ENCODE measurements at places on chromosomes 3 and 15.

DNA sequence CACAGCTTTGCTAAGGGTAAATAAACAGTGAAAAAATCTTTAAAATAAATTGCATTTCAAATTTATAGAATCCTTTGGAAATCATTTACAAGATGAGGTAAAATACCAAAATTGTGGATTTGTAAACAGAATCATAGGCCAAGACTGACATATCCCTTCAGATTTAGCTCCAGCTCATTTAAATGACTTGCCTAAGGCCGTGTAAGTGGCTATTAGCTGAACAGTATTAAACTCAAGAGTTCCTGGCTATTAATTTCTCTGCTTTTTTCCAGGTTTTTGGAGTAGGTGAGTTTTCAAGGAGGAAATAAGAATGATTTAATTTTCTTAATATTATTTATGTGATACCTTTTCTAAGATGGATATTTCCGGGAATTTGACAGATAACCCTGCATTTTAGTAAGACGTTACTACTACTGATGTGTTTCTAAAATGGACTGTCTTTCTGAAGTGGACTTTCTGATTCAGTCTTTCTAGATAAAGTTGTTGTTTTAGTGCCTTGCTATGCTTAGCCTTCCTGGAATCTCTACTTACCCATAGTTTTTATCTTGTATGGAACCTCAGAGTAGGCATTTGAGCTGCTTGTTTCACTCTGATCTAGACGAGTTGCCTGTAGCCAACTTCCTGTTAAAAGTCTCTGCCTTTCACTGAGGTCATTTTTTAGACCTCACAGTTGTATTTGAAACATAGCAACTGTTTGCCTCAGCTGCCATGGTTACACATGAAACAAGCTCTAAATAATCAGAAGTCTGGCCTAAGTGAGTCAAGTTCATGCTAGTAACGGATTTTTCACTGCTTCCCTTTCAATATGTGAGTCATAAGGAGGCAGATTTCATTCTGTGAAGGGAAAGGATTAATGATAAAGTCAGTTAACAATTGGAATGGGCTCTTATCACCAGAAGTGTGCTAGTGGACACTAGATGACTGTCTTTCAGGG, 127.0 kb downstream of the KLHL25 start:
- peak; percentile 94 for DNase-seq

- no peak for DNase-seq
Observed at GRCh38 chr3:140527156-140527555, 150.7 kb upstream of the TRIM42 start.

DNA sequence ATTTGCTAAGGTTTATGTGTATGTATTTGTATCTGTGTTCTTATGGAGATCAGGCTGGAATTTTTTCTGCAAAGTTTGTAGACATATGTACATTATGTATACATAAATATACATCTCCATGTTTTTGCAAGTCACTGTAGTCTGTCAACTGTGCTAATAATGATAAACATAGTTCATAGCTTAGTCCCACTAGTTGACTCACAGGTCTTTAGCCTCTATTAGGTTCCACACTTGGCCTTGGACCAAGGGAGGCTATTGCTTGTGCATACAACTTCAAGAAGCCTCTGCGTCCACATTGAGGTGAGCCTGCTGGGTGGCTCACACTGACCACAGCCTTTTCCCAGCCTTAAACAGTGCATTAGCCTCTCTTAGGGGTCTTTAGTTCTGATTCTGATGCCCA, 243.8 kb upstream of the PEX5L start:
- no peak for DNase-seq

- no peak for DNase-seq
Observed at GRCh38 chr3:124313621-124314020, 321.7 kb upstream of the ROPN1 start.

- DNase-seq = peak; percentile 12
Observed at GRCh38 chr15:62977952-62978811, 64.4 kb upstream of the TPM1 start.

- DNase-seq = no peak
Observed at GRCh38 chr3:143977341-143978262, 6.0 kb downstream of the DIPK2A start.

DNA sequence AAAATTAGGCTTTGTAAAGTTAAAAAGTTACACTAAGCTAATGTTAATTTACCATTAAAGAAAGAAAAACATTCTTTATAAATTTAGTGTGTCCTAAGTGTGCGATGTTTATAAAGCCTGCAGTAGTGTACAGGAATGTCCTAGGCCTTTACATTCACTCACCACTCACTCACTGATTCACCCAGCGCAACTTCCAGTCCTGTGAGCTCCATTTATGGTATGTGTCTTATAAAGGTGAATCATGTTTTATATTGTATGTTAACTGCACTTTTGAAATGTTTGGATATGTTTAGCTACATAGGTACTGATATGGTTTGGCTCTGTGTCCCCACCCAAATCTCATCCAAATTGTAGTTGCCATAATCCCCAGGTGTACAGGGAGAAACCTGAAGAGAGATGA, 549.7 kb upstream of the EPHA6 start:
- no peak for DNase-seq

DNA sequence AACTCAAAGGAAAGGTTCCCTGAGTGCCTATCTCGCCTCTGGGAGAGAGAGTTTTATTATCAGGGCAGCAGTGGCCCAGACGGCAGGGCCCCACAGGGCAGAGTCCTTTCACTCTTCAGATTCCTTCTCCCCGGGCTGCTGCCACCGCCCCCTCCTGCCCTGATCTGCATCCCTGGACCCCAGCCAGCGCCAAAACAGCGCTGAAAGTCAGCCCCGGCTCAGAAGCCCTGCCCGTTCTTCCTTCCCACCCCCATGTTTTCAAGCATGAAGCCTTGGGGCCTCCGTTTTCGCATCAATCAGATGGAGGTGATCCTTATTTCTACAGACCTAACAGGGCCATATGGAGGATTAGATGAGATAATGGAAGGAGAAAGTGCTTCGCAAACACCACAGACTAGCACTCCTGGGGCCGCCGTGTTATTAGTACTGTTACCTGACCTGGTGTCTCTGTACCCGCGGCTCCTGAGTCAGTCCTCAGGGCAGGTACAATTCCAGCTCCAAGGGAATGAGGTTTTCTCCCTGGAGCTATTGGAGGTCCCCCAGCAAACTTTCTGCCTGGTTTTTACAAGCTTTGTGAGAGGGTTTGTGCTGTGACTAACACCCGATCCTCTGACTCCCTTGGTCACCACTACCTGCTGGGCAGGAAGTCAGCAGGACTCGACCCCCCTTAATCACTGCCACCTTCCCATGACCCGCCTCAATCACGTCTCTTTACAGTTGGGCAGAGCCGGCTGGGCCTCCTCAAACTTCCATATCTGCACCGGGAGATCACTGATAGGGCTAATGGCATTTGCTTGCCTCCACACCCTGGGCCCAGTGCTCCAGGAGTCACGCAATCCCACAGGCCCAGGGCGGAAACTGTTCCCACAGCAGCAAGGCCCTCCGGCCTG, 39.5 kb upstream of the TSEN2 start:
- DNase-seq = no peak

DNA sequence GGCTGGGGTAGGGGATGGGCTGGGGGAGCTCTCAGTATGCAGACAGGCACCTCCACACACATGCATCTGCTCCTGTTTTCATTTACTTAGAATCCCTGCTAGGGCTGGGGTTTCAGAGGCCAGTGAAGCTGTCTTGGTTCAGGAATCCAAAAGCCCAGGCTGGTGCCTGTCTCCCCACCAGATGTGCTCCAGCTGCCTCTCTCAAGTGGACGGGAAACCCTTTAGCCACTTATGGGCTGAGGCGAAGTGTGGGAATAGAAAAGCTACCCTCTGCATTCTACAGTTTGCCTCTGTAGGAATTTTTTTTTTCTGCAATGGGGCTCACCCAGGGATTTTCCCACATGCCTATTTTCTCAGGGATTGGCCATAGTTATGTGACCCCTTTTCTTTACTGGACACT, 72.5 kb downstream of the ATP2B2 start:
- DNase-seq = no peak

DNA sequence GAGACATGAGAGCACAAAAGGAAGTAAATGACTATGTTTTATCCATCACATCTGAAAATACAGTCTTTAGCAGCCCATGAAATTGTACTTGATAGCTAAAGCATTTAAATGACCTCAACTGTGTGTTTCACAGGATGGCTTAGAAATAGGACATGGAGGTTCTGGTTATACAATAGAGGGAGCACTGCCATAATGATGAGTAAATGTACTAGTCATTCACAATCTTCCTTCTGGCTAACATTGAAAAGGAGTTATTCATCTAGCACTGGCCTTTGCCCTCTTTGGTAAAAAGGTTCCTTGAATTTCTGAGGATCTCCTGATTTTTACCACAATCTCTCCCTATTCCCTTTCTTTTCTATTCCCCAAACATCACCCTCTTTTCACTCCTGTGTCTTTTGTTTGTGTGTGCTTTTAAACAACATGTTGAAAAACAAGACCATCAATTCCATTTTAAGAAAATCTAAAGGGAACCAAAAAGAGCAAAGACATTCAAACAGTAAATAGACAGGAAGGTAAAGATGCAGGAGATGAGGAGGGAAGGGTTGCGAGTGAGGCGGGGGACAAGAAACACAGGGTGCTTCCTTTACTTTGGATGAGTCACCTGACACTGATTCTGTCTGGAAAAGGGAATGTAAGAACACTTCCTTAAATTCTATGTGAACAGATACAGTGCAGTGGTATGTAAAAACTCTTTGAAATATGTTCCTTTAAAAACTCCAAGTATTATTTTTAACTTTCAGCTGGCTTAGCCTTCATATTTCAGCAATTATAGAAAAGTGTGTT, 619.0 kb downstream of the MECOM start:
- DNase-seq = no peak

- DNase-seq = no peak
Observed at GRCh38 chr15:57237301-57237642, 139.0 kb upstream of the CGNL1 start.

DNA sequence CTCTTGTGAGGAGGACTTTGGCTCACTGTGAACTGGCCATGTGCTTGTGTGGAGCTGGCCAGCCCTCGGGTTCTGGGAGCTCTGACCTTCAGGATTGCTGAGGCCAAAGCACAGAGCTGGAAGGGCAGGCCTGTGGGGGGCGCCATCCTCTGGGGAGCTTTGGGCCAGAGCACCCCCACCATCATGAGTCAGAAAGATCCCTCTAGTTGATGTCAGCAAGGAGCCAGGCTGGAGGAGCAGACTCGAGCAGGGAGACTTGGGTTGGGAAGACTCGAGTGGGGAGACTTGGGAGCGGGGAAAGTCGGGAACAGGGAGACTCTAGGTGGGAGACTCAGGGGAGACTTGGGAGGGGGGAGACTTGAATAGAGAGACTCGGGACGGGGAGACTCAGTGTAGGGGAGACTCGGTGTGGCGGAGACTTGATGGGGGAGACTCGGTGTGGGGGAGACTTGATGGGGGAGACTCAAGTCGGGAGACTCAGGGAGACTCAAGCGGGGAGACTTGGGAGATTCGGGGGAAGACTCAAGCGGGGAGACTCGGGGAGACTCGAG, 37.7 kb upstream of the PLXNA1 start:
- no peak for DNase-seq

DNA sequence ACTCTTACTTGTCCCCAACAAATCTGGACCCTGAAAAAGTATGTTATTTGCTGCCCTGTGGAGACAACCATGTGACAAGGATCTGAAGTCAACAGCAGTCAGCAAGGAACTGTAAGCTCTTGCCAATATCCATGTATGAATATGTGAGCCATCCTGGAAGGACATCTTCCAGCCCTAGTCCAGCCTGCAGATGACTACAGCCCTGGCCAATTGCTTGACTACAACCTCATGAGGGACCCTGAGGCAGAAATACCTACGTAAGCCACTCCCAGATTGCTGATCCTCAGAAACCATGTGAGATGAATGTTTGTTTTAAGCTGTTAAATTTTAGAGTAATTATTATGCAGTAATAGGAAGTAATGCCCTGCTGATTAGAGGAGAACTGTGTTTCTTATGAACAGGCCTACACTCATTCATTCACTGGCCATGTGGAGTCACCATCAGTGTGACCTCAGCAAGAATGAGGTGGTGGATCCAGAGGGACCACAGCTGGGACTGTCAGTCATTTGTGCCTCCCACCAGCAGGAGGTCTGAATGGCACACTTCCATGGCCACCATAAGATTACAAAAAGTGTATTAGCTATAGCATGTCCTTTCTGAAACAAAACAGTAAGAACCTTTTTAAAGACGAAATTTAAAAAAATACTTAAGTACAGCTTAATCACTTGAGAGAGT, 92.6 kb downstream of the TFDP2 start:
- no peak for DNase-seq

- DNase-seq = no peak
Observed at GRCh38 chr3:117150628-117151027, 441.0 kb downstream of the TUSC7 start.

GRCh38 chr3:135133905-135134683, 339.0 kb downstream of the EPHB1 start:
- no peak for DNase-seq

DNA sequence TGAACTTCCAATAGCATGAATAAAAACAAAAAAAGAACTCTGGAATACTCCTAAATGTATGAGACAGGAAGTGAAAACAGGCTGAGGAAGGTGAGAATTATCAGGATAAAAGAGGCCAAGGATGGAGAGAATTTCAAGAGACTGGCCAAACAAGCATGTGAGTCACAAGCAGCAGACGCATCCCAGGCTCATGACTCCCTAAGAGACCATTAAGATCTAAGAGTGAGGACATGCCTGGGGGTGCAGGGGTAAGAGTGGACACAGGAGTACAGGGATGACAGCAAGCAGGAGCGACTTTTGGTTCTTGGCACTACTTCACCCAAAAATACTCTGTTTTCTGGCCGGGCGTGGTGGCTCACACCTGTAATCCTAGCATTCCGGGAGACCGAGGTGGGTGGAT, 7.1 kb downstream of the SCAMP2 start:
- no peak for DNase-seq

GRCh38 chr15:41967506-41968206, 4.7 kb downstream of the EHD4 start:
- DNase-seq = no peak

DNA sequence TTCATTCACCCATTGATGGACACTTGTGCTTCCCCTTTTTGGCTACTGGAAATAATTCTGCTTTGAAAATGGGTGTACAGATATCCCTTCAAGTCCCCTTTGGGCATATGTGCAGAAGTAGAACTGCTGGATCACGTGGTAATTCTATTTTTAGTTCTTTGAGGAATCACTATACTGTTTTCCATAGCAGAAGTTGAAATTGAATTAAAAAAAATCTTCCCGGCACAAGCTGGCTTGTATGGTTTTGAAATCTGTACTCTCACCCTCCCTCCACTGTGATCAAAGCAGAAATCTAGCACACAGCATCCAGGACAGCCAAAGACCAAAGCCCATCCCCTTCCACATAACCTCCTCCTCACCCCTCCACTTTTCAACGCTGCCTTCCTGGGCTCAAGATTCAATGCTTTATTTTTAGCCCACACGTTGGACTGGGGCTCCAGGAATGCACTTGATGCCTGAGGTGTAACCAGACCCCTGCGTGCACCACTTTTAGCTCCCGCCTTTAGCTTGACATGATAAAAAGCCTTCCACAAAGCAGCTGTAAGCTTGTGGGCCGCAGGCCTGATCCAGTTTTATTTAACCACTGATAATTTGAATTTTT, 29.9 kb downstream of the TMEM40 start:
- DNase-seq = no peak

All from AG09319 (cell line).